Fibroblast of upper back skin (primary cell): ENCODE measurements at places on chromosomes 7 and 10.
A peak's percentile ranks its signal among the peaks of the same experiment; 100 is the strongest.

- DNase-seq = peak; percentile 79
These were observed 32.3 kb upstream of the NUB1 start for GRCh38 chr7:151309311-151309710.

DNA sequence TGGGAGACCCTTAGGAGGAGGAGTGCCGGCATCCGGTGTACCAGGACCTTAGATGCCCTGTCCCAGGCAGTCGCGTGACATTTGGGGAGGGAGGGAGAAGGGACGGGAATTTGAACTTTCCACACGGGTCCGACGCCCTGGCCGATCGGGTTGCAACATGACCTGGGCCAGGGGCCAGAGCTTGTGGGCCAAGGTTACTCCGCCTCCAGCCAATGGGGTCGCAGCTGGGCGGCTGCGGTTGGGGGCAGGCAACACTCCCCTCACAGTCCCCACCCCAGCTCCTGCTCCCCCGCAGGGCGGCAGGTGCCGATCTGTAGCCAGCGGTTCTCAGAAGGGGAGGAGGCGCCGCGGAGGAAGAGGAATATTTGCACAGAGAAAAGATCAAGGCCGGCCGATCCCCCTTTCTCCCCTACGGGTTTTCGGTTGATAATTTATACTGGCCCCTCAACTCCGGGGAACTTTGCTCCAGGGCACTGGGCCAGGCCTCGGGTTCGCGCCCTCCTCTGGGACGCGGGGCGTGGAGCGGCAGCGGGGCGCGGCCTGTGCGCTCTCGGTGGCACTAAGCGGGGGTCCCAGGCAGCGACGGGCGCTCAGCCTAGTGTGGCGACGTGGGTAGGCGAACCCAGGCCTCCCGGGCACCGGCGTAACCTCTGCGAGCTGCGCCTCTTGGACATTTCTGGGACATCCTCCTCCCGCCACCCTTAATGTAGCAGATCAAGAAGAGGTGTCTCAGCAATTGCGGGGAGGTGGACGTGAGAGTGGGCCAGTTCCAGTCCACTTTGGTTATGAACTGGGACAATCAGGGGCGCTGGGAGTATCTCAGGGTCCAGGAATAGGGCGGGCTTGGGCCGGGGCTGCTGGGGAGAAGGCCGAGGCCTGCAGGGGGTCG, 1.2 kb downstream of the MLXIPL start:
- no peak for DNase-seq

DNA sequence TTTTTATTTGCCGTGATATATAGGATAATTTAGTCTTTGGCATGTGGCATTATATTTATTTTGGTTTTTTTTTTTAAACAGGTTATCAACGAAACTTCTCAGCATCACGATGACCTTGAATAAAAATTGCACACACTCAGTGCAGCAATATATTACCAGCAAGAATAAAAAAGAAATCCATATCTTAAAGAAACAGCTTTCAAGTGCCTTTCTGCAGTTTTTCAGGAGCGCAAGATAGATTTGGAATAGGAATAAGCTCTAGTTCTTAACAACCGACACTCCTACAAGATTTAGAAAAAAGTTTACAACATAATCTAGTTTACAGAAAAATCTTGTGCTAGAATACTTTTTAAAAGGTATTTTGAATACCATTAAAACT, 9.1 kb downstream of the VIM start:
- no peak for DNase-seq

DNA sequence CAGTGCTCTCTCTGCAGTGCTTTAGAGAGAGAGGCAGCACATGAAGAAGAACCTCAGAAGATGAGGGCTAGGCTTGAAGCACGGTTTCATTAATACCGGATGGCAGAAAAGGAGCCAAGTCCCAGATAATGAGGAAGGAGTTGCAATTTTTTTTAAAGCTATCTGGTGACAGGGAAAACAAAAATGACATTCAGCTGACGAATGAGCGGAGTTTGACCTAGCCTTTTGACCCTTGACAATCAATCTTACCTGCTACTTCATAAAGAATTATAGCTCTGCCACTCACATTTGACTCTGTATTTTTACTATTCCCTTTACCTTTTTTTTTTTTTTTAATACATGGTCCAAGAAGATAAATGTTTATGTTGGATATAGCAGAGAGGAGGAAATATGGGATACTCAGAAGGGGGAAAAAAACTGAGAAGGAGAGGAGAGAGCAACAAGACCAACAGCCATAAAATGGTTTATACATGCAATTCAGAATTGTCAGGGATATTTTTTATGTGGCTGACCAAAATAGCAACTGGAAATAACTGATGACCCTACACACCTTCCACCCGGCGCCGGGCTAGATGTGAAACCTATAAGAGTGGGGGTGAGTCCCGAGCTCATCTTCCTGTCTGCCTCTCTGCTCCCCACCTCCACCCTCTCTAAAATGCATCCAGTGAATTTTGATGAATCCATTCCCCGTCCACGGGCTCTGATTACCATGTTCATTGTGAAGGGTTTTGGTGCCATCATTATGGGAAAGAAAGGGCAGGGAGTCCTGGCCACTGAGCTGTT, 274.4 kb upstream of the YAE1 start:
- DNase-seq = no peak

DNA sequence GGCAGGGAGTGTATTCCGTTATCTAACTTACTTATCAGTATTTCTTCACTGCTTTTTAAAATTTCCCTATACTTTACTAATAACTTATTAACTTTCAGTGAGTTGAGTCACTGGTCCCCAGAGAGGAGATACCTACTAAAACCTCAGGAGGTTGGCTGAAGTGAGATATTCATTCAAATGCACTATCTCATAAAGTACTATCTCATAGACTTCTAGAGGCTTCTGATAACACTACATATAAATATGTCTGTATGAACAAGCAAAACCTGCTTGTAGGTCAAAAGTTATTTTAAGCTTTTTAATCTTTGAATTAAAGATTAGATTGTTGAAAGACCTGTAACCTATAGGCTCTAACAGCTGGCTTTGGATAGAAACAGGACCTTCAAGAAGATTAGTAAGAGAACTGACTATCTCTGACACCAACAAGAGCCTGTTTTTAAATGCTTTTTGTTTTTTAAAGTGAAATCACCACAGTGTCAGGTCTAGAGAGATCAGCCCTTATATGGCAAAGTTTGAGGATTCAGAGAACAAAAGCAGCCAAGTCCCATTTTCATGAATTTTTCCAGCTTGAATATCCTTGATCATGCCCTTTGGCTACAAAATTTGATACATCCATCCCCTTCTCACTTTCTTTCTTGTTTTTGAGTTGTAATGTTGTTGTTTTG, 242.2 kb downstream of the ARL4A start:
- DNase-seq = peak; percentile 18

- peak; percentile 82 for DNase-seq
These were observed 367.7 kb upstream of the SEMA3D start for GRCh38 chr7:85554236-85555178.

GRCh38 chr10:53601260-53601875, 828.8 kb upstream of the MBL2 start:
- peak; percentile 18 for DNase-seq

- DNase-seq = no peak
These were observed 17.0 kb upstream of the UTF1 start for GRCh38 chr10:133212853-133213494.

DNA sequence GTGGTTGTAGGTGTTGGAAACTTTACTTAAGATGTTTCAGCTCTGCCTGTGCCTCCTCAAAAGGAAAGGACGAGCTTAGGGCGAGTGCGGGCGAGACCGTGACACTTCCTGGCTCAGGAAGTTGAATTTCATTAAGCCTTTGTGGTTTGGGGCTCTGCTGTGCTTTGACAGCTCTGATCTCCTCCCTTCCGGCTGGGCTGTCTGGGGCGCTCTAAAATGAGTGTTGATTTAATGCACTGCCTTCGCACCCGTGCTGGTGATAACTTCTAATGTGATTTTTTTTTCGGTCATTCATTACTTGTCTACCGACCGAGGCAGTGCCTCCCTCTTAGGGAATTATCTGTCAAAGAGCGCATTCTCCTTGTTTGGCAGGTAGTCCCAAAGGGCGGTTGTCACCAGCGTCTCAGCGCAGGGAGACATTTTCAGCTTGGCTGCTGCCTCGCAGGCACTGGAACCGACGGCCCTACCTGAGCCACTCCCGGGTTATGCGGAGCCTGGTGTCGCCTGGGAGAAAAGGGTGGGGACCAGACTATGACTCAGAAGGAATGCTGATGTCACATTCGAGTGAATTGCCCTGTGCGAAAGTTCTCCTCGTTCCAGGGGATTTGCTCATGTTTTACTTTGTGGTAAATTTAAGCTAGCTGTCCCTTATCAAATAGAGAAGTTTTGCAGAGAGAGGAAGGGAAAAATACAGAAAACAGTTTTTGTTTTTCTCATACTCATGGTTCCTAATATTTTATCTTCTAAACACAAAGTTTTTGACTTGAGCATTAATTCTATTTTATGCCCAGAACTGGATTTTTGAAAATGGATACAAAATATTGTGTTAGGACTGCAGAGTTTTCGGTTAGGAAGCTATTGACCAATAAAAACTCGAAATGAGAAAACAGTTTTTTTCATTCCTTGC, 920 bp downstream of the TES start:
- peak; percentile 89 for DNase-seq

GRCh38 chr10:82310839-82311238, 435.8 kb downstream of the NRG3 start:
- no peak for DNase-seq

DNA sequence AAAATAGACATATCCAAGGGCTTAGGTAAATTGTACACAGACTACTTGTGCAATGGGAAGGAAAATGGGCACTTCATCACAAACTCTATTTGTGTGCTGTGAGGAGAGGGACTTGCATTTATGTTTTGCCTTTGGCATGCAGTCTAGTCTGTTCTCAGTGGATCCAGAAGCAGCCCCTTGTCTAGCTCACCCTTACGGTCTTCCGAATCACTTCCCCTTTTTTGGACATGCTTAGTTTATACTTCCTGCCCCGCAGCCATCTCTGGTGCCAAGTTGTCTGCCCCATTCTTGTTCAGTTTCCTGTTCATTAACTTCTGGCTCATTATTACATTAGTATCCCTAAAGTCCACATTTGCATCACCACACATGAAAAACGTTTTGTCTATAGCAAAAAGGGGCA, 161.6 kb downstream of the NRCAM start:
- no peak for DNase-seq

DNA sequence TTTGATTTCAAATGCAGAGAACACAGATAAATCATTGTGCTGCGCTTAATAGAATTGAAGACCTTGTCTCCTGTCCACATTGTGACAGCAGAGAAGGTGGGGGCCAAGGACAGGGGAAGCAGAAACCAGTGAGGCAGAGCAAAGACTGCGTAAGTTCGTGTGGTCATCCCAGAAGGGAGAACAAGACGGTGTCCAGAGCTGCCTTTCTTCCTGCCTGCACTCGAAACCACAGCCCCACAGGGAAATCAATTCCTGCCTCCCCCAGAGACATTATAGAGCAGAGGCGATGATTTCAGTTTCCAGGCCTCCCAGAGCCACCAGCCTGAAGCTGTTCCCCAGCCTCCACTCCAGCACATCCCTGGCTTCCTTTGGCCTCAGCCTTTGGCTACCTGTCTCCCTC, 39.7 kb upstream of the UCN3 start:
- DNase-seq = peak; percentile 19

GRCh38 chr10:34327184-34327583, 487.9 kb downstream of the PARD3 start:
- no peak for DNase-seq

GRCh38 chr7:2845034-2845592, 1.0 kb upstream of the GNA12 start:
- DNase-seq = no peak

DNA sequence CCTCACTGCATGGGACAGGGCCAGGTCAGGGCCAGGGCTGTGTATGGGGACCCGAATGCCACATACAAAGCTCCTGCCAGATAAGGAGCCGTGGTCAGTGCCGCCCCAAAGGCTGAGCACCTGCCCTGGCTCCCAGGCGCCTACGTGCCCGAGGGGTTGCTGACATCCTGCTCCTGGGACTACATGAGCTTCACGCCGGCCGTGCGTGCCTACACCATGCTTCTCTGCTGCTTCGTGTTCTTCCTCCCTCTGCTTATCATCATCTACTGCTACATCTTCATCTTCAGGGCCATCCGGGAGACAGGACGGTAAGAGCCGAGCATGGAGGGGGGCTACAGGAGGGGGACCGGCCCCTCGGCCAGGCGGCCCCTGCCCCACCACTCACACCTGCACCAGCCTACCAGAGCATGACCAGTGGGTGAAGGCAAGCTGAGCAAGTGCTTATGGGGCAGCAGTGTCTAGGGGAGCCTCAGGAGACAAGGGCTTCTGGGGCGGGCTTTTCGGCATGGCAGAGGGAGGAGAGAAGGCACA, 4.9 kb downstream of the OPN4 start:
- no peak for DNase-seq

GRCh38 chr10:4063717-4064116, 278.7 kb upstream of the KLF6 start:
- DNase-seq = no peak

- DNase-seq = no peak
These were observed 459 bp upstream of the FEZF1 start for GRCh38 chr7:122304996-122305421.

GRCh38 chr7:101378751-101379174, 16.1 kb downstream of the COL26A1 start:
- DNase-seq = peak; percentile 49

DNA sequence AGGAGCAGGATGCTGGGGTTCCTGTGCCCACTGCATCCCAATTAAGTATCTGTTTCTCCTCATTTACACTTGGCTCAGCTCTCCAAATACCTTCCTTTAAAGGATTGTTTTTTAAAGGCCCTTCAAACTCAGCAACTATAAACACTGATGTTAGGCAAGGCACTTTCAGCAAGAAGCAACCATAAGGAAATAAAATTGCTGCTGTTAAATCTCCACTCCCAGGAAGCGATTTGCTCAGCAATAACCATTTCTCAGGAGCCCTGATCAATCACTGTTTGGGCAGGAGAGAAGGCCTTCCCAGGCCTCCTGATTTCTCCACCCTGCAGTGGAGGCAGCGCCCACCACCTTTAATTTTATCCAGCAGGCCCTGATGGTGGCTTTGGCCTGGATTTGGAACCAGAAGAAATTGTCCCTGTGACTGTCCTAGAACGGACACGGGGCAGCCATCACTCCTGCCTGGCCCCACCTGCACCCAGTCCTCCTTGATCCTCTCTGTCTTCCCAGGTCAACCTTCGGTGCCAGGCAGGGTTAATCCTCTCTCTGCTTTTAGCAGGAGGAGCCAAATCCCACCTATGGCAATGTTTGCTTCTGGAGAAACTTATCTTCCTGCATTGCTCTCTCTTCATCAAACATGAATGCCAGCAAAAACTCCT, 199.8 kb downstream of the PLXNA4 start:
- no peak for DNase-seq

GRCh38 chr7:105198223-105198622, 184.2 kb downstream of the KMT2E start:
- DNase-seq = peak; percentile 95

- DNase-seq = peak; percentile 6
These were observed 301.3 kb upstream of the BMPER start for GRCh38 chr7:33604056-33604455.

DNA sequence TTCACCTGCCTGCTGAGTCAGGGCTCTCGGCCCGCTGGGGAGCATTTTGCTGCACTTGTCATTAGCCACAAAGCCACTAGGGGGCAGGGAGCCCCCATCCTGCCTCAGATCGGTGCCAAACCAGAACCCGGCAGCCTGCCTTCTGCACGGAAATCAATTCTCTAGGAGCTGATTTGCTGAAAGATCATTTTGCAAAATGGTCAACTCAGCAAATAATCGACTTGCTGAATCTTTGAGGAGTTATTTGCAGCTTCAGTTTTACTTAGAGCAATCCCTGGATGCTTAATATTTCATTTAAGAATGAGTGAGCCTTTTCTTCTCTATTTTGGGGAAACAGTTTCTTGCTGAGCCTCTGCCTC, 1.7 kb upstream of the GIMAP8 start:
- DNase-seq = peak; percentile 36

- no peak for DNase-seq
These were observed 15.1 kb downstream of the UPF2 start for GRCh38 chr10:12027539-12027938.

GRCh38 chr7:72391821-72392377, 20.2 kb downstream of the CALN1 start:
- no peak for DNase-seq
